ENCODE measurements at places on chromosomes 5 and 9.

DNA sequence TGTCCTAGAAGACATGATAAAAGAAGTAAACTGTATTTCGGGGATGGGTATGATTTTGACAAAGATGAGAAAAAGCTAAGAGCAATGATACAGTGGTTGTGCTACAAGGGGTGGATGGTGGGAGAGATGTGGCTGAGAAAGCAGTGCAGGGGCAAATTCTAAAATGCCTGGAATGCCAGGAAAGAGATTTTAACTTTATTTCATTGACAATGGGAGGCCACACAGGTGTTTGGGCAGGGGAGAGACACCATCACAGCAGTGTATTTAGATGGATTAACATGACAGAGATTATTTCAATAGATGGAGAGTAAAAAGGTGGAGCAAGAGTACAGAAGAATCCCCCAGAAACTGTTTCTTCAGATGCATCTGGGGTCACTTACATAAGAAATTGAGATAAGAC lies 71.2 kb downstream of the MAMDC2 start:
- no peak for DNase-seq

GRCh38 chr9:73683862-73684591 lies 532.4 kb downstream of the ANXA1 start:
- peak; percentile 7 for DNase-seq

- no peak for DNase-seq
Measured at GRCh38 chr9:123406016-123406415, 50.0 kb downstream of the CRB2 start.

- no peak for DNase-seq
Measured at GRCh38 chr9:69643098-69643497, 29.1 kb downstream of the APBA1 start.

Measured in fibroblast of skin of left quadriceps (primary cell).